ENCODE measurements at places on chromosomes 16 and 17. TPM values are rescaled to one million over a fixed set of nuclear protein-coding genes. Genes with fewer than 3 reads are reported as not detected.

Gene SHISA9
- total RNA-seq: not detected

Gene ABCC12
- total RNA-seq: not detected

DNA sequence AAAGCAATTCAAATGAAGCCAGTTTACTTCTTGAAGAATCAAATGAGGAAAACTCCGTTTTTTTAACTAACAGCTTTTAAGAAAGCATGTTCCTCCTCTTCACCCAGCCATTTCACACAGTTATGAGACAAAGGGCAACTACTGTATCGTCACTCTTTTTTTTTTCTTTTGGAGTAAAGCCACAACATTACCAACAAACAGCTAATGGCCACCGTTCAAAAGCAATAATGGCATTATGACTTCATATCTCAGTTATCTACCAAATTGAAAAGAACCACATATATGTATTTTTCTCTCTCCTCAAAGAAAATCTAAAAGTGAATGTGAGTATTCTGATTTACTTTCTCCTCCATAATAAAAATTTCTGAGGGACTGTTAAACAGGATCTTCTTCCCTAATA lies 14.5 kb downstream of the GRB2 start:
- no peak for DNase-seq

- DNase-seq: no peak
Measured at GRCh38 chr17:35942588-35943186, 826 bp downstream of the LYZL6 start.

- peak; percentile 46 for DNase-seq
Measured at GRCh38 chr16:27154705-27155521, 48.4 kb upstream of the KDM8 start.

DNA sequence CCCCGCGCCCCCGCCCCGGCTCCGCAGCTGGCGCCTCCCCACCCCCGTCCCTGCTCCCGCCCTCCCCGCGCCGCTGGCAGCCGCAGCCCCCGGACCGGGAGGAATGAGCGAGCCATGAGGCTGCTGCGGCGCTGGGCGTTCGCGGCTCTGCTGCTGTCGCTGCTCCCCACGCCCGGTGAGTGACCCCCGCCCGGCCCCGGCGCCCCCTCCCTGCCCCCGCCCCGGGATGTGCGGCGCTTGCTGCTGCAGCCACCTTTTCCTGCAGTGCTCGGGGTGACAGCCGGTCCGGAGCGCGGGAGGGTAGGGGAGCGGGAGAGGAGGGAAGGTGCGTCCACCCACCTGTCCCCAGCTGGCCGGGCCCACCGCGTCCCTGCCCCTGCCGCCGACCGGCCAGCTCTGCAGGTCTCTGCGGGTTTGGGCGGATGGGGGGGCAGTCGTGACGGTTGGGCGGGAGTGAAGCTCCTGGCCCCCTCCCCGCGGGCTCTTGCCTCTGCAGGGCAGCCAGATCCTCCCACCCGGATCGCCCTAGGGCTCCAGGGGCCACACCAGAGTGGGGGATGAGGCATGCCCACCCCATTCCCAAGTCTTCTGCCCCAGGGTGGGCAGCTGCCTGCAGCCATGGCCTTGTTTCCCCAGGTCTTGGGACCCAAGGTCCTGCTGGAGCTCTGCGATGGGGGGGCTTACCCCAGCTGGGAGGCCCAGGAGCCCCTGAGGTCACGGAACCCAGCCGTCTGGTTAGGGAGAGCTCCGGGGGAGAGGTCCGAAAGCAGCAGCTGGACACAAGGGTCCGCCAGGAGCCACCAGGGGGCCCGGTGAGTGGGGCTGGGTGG lies 513 bp downstream of the ADAM11 start:
- no peak for DNase-seq

GRCh38 chr16:76910931-76911330 lies 280.1 kb upstream of the MON1B start:
- no peak for DNase-seq

GRCh38 chr16:2157480-2158261 lies 2.1 kb downstream of the TRAF7 start:
- no peak for DNase-seq

GRCh38 chr17:82287868-82288801 lies 14.6 kb upstream of the CSNK1D start:
- no peak for DNase-seq

DNA sequence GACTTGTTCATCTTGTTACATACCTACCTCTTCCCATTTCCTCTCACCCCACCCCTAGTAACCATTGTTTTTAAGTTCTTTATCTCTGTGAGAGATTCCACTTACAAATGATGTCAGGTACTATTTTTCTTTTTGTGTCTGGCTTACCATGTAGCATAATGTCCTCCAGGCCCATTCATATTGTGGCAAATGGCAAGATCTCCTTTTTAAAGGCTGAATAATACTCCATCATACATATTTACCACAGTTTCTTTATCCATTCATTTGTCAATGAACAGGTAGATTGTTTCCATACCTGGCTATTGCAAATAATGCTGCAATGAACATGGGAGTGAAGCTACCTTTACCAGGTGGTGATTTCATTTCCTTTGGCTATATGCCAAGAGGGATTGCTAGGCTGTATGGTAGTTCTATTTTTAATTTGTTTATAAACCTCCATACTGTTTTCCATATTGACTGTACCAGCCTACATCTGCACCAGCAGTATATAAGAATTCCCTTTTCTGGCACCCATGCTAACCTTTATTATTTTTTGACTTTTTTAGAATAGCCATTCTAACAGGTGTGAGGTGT lies 53.9 kb downstream of the NSRP1 start:
- DNase-seq: no peak

GRCh38 chr16:30087181-30087898 lies 4.4 kb downstream of the TBX6 start:
- DNase-seq: no peak

Data from omental fat pad (tissue), 4 donors.